Natural killer cell treated with Interleukin-12 subunit alpha and Interleukin-12 subunit beta and Interleukin-15 and Interleukin-18, amount 100 ng/mL, for 72 hours (primary cell): ENCODE measurements at places on chromosomes 6 and 20. TPM values are rescaled to one million over a fixed set of nuclear protein-coding genes. Genes with fewer than 3 reads are reported as not detected.

DNA sequence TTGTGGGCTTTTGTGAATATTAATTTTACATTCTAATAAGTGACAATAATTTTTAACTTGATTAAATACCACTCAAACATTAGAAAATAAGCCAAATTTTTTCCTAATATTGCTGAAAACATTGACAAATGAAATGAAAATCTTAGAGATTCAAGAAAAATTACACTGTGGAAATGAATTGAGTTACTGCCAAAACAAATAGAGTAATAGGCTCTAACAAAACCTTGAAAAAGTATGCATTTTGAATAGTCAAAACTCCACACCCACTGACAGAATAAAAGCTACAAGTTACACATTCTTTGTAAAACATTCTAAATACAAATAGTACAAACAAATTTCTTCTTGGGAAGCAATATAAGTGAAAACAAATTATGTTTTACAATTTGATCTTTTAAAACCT, 5.9 kb downstream of the TBX18 start:
- no peak overlapping the region for H3K27ac ChIP-seq
- peaks cover 5% of the 10 kb centered on the region for H3K27me3 ChIP-seq
- H3K4me3 ChIP-seq: no peak overlapping the region
- no peaks in the 10 kb centered on the region for H3K36me3 ChIP-seq

- no peaks in the 10 kb centered on the region for H3K4me1 ChIP-seq
- no peak for DNase-seq
- H3K27me3 ChIP-seq: peaks cover 9% of the 10 kb centered on the region
- H3K27ac ChIP-seq: no peak overlapping the region
- H3K36me3 ChIP-seq: peaks cover 5% of the 10 kb centered on the region
Observed at GRCh38 chr20:14000917-14001316, 5.6 kb downstream of the MACROD2 start.

GRCh38 chr20:34538671-34539123, 19.8 kb upstream of the MAP1LC3A start:
- H3K27me3 ChIP-seq: no peaks in the 10 kb centered on the region
- H3K27ac ChIP-seq: no peak overlapping the region
- no peak overlapping the region for H3K4me3 ChIP-seq
- H3K36me3 ChIP-seq: peaks cover 8% of the 10 kb centered on the region
- H3K4me1 ChIP-seq: peaks cover 13% of the 10 kb centered on the region

GRCh38 chr20:13261460-13262301, 40.6 kb downstream of the ISM1 start:
- no peaks in the 10 kb centered on the region for H3K27me3 ChIP-seq
- DNase-seq: no peak
- no peaks in the 10 kb centered on the region for H3K36me3 ChIP-seq
- H3K27ac ChIP-seq: no peak overlapping the region
- no peaks in the 10 kb centered on the region for H3K4me1 ChIP-seq

DNA sequence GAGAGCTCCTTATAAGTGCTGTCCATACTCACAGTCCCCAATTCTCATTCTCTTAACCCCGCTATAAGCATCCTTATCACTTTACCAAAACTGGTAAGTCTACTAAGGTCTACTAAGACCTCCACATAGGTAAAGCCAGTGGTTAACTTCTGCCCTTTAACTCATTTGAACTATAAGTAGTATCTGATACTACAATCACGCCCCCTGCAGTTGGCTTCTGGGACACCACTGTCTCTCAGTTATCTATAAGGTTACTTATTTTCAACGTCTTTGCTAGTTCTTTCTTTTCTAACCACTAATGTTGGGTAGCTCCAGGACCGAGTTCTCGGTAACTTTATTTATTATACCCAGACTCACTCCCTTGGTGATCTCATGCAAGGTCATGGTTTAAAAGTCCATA, 142.6 kb downstream of the ARHGAP18 start:
- DNase-seq: no peak
- H3K4me1 ChIP-seq: no peaks in the 10 kb centered on the region

DNA sequence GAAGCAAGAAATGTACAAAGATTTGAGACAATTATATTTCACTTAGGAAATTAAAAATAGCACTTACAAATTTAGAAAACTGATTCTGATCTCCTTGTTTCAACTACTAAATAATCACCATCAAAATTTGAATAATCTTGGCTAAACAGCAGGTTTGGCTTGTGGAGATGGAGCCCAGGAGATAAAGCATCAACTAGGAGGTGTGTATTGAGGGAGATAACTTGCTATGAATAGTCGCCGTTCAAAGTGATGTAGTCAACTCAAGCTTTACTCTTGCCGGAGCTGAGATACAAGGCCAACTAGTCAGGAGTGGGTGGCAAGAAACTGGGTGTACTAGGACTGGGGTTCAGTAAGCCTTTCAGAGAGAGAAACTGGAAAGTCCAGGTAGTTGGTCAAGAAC, 117.7 kb downstream of the TRMT11 start:
- no peaks in the 10 kb centered on the region for H3K36me3 ChIP-seq
- DNase-seq: no peak
- no peaks in the 10 kb centered on the region for H3K27me3 ChIP-seq
- no peaks in the 10 kb centered on the region for H3K4me1 ChIP-seq

GRCh38 chr6:112365952-112366351, 18.8 kb downstream of the RFPL4B start:
- peaks cover 11% of the 10 kb centered on the region for H3K27me3 ChIP-seq
- H3K27ac ChIP-seq: no peak overlapping the region
- DNase-seq: no peak
- no peaks in the 10 kb centered on the region for H3K4me1 ChIP-seq
- H3K36me3 ChIP-seq: no peaks in the 10 kb centered on the region
- no peak overlapping the region for H3K4me3 ChIP-seq

The HMGCLL1 gene
- not detected for total RNA-seq

DNA sequence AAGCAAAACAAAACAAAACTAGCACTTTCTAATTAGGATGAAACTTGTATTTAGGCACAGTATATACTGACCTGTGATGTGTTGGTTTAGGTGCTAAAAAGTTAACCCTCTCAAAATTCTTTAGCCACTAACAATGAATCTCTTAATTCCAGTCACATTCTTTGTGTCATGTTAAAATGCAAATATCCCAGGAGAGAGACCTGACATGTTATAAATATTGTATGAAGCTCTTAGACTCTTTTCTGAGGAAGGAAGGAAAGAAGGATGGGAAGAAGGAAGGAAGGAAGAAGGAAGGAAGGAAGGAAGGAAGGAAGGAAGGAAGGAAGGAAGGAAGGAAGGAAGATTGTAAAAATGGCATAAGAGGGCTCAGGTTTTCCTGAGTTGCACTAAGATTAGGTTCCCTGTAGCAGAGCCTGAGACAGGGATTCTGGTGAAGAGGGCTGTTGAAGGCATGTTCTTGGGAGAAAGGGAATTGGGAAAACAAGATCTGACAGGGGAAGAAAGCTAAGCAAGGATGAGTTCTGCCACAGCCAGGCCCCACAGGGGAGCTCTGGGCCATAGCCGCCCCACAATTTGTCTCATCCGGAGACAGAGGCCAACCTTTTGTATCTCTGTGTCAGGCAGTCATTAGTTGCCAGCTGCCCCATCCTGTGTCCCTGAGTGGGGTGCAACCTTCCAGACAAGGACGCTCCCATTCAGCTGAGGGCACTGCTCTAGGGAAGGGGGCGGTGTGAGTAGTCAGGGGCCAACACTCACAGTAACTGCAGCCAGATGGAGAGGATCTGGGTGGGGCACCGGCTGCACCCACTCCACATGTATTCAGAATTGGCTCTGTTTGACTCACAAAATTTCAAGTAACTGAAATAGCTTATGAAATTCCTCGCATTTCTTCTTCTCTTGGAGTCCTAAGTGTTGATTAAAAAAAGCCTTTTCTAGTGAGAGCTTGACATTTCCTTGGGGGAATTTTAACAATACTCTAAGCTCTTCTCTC, 189.3 kb upstream of the ARG1 start:
- H3K4me1 ChIP-seq: no peaks in the 10 kb centered on the region
- no peak for DNase-seq
- H3K27ac ChIP-seq: no peak overlapping the region
- H3K4me3 ChIP-seq: no peak overlapping the region
- peaks cover 3% of the 10 kb centered on the region for H3K27me3 ChIP-seq

DNA sequence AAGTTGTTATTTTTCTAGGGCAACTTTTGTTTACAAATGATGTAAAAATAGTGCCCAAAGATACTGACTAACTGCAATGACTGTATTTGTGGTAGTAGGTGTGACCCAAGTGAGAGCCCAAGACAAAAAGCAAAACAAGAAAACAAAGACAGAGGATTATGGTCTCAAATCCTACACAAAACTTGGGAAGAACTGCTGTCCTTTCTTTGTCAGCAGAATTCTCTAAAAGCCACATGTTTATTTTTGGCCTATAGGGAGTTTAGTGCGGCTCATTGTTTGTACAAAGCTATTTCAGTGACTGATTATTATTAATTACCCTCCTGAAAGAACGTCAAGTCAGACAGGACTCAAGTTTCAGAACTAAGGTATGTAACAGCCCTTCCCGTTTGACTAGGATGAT, 509.2 kb upstream of the SLC35B3 start:
- no peaks in the 10 kb centered on the region for H3K36me3 ChIP-seq
- no peaks in the 10 kb centered on the region for H3K27me3 ChIP-seq
- no peak overlapping the region for H3K4me3 ChIP-seq
- H3K27ac ChIP-seq: no peak overlapping the region

GRCh38 chr20:16257813-16258430, 315.3 kb downstream of the KIF16B start:
- peaks cover 2% of the 10 kb centered on the region for H3K27me3 ChIP-seq
- no peak overlapping the region for H3K27ac ChIP-seq
- H3K36me3 ChIP-seq: no peaks in the 10 kb centered on the region
- DNase-seq: no peak
- no peaks in the 10 kb centered on the region for H3K4me1 ChIP-seq
- H3K4me3 ChIP-seq: no peak overlapping the region

GRCh38 chr6:1856381-1856780, 246.7 kb downstream of the FOXC1 start:
- H3K4me3 ChIP-seq: no peak overlapping the region
- H3K27me3 ChIP-seq: no peaks in the 10 kb centered on the region
- no peak for DNase-seq
- H3K27ac ChIP-seq: no peak overlapping the region
- H3K4me1 ChIP-seq: no peaks in the 10 kb centered on the region
- no peaks in the 10 kb centered on the region for H3K36me3 ChIP-seq

DNA sequence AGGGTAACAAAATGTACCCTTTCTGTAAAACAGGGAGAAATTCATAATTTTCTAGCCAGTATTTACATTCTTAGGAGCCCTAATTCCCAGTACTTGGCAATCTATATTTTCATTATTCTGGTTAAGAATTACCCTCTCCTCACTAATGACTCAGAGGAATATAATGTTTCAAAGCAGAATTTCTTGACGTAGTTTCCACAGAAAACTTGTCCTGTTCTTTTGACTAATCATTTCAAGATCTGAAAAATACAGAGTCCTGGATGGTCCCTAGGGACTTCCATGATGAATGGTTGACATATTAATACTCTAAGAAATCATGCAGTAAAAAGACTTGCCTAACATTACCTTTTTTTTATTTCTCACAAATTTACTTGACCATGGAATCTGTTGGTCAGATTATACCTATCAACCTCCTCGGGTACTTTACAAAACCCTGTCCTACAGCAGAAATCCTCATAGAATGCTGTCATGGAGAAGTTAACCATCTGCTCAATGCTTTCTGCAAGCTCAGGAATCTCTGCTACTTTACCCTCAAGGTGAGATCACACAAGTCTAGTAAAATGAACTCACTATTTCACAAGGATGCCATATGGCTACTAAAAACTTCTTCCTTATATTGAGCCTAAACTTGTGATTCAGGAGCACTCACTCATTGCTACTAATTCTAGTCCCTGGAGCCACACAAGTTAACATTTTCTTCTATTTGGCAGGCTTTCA, 202.1 kb upstream of the CNR1 start:
- H3K4me3 ChIP-seq: no peak overlapping the region
- no peak for DNase-seq
- H3K27ac ChIP-seq: no peak overlapping the region
- no peaks in the 10 kb centered on the region for H3K4me1 ChIP-seq
